CD8-positive, alpha-beta T cell (primary cell): ENCODE measurements at places on chromosomes 7 and 10.
A peak's percentile ranks its signal among the peaks of the same experiment; 100 is the strongest.

- DNase-seq: no peak
Observed at GRCh38 chr7:69879989-69880388, 281.7 kb downstream of the AUTS2 start.

GRCh38 chr10:104766341-104766740, 125.3 kb downstream of the SORCS3 start:
- no peak for DNase-seq

DNA sequence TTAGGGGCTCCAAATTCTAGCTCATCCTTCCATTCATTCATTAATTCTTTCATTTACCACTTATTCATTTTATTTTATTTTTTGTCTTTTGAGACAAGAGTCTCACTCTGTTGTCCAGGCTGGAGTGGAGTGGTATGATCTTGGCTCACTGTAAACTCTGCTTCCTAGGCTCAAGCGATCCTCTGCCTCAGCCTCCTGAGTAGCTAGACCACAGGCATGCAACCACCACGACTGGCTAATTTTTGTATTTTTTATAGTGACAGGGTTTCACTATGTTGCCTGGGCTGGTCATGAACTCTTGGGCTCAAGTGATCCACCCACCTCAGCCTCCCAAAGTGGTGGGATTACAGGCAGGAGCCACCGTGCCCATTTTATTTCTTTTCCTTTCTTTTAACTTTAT, 31.6 kb downstream of the FGF8 start:
- DNase-seq: no peak

DNA sequence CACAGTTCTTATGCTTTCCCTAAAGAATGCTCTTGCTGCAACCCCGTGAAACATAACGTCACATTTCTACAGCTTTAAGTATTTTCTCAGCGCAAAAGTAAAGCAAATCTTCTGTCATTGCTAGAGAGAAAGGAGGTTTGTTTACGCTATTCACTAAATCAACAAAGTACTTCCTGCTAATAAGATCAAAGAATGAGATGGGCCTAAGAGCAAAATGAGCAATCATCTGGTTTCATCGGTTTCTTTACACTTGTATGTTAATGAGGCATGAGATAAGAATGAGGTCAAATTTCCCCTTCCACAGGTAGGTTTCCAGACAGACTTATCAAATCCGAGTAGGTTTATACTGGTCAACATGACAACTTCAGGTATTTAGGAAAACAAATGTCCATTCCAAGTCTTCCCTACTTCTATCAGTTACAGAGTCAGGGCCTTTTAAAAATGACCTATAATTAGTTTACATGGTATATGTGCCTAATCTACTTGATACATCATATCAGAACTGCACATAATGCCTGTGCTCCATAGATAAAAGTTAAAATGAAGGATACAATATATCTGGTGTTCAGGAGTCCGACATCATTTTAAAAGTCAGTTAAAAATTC, 8.4 kb downstream of the USP6NL start:
- no peak for DNase-seq

DNA sequence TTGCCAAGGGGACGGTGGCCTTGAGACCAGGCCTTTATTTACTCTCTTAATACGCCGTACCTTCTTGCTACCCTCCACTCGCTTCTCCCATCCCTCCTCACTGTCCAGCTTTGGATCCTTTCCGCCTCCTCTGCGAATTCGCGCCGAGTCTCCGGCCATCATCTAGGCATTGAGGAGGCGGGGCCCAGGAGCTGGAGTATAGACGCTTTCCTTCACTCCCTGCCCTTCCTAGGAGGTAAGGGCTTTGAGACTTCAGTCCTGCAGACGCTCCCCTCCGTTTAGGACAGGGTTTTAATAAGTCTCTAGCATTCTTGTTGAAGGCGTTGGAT, 538 bp downstream of the TFAM start:
- DNase-seq: no peak

- no peak for DNase-seq
Observed at GRCh38 chr10:69494626-69495558, 43.6 kb downstream of the TSPAN15 start.

- no peak for DNase-seq
Observed at GRCh38 chr7:47369736-47370135, 212.2 kb downstream of the TNS3 start.

- peak; percentile 28 for DNase-seq
Observed at GRCh38 chr7:12211711-12212485, 804 bp downstream of the TMEM106B start.

- DNase-seq: no peak
Observed at GRCh38 chr7:22486597-22486996, 13.4 kb downstream of the STEAP1B start.

DNA sequence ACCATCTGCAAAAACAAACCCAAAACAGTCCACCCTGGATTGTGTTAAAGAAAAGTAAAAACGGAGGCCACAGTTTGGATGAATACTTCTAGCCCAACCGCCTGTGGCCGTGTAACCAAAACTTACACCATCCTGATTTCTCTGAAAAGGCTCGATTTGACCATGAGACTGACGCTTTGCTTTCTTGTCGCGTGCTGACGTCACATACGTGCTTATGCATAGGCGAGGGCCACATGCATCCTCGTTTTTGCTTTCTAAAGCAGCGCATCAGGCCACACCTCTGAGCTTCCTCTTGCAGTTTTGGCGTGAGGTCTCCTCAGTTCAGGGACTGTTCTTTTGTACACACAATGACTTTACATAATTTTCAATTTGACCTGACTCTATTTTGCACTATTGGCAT, 526.6 kb downstream of the GLRX3 start:
- no peak for DNase-seq

DNA sequence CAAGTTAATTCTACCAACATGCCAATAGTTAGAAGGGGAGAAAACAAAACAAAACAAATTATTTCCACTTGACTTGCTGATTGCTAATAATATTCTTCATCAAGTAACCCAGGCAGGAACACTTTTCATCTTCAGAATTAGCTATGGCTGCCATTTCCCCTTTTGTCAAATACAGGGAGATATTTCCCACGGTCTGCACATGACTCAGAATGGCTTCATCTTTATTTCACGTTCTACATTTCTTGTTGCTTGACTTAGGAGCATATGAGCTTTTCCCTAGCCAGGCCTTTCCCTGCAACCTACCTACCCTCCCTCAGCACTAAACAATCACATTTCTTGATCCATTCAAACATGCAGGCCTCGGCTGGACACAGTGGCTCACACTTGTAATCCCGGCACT, 6.5 kb downstream of the CPVL start:
- DNase-seq: no peak

- no peak for DNase-seq
Observed at GRCh38 chr7:75737856-75738603, 711 bp downstream of the HIP1 start.

- no peak for DNase-seq
Observed at GRCh38 chr7:2913760-2914387, 69.8 kb upstream of the GNA12 start.

DNA sequence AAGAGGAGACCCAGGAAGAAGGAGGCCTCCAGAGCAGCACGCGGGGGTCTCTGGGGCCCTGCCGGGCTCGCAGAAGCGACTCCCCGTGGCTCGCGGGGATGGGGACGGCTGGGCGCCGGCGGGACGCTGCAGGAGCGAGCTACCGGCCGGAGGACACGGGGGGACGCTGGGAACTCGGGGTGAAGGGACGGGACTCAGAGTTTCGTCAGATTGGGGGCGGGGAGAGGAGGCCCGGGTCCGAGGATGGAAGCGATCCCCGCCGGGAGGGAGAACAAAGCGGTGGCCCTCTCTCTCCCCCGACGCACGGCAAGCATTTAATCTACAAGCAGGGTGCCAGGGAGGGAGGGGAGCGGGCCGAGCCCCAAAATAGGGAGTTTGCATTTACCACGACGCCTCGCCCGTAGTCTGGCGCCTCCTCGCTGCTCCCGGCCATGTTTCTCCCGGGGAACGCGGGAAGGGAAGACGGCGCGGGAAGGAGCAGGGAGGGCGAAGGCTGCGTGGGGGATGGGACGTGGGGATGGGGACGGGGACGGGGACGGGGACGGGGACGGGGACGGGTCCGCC, at the start of gene PRTFDC1:
PRTFDC1 (minus strand) TSS at position 464 of the 564 bp plus-strand sequence; CDS start at position 433, 31 bp downstream.
- DNase-seq: no peak

GRCh38 chr7:79531905-79532664, 78.6 kb upstream of the MAGI2 start:
- no peak for DNase-seq

DNA sequence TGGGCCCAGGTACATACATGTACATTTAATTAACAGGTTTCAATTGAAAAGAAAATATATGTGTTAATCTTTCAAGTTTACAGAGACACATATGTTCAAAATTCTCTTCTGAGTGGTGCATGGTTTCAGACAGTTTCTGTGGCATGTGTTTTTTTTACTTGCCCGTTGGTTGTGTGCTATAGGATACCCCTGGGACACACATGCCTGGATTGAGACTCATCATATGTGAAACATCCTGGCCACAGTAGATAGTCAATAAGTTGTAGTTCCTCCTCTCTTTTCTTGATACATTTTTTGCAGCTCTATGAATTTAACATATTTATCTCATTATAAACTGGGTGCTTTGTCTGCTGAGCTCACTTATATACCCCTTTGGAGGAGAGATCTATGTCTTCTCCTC, 207.8 kb upstream of the CTBP2 start:
- no peak for DNase-seq
